ENCODE measurements at places on chromosomes 1 and 21.

GRCh38 chr1:12186679-12186985 lies 19.8 kb downstream of the TNFRSF1B start:
- DNase-seq = no peak

DNA sequence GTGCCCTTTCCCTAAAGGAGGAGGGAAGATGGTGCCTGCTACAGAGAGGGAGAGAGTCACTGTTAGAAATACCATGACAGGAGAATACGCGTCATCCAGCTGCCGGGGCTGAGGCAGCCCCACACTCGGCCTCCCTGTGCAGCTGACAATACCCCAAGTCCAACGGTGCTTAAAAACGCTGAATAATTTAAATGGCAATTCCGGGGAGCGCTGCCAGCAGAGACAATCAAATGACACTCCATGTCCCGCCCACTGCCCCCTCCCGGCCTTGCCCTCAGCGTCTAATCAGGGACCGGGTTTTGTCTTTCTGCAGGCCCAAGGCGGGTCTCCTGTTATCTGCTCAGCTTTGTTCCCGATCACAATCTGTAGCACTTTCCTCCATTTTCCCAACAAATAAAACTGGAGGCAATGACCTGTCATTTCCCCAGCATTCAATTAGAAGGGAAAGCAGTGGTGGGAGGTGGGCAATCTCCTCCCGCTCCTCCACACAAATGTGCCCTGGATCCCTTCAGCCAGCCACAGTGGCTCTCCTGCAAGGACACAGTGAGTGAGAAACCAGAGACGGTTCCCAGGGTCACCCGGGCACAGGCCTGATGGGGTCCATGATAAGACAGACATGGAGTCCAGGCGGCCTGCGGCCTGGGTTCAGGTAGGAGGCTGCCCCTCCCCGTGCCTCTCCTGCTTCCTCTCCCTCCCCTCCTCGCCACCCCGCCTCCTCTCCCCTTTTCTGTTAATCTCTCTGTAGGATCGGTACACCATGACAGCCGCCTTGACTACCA lies 42.7 kb upstream of the AJAP1 start:
- no peak for DNase-seq

DNA sequence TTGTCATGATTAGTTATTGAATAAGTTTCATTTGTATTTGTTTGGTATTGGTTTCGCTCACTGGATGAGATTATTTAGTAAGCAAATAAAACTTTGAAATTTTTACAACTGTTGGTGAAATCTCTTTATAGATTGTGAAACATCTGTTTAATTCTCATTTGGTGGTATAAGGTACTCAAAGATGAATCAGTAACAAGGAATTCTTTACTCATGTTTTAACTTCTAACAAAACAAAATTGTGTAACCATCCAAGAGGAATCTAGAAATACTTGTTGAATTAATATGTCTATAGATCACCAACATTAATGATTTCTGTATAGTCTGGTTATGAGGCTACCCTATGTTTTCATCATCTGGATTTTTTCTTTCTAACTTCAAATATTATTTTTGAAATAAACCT lies 62.8 kb upstream of the USP25 start:
- DNase-seq = peak; percentile 77

- no peak for DNase-seq
Measured at GRCh38 chr1:212040629-212041412, 5.3 kb downstream of the DTL start.

- DNase-seq = no peak
Measured at GRCh38 chr1:31927661-31927980, 10.5 kb downstream of the PTP4A2 start.

DNA sequence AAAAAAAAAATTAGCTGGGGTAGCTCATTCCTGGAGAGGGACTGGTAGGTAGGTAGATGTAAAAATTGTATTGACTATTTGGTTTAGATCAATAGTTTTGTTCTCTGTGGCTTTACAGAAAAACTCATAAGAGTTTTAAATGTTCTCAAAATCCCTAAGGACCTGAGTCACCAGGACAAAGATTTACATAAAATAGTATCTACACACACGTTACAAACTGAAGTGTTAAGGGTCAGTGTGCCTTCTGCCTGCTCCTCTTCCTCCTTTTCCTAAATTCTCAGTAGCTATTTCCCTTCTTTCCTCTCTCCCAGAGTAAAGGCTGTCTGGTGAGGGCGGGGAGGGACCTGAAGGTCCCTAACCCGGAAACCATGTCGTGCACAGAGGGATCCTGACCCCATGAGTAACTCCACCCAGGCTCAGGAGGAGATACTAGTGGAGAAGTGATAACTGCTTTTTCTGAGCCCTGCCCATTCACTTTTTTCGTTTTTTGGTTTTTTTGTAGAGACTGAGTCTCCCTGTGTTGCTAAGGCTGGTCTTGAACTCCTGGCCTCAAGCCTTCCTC lies 8.1 kb downstream of the PLEKHM2 start:
- DNase-seq = no peak

GRCh38 chr1:244605835-244606370 lies 47.0 kb upstream of the DESI2 start:
- no peak for DNase-seq

DNA sequence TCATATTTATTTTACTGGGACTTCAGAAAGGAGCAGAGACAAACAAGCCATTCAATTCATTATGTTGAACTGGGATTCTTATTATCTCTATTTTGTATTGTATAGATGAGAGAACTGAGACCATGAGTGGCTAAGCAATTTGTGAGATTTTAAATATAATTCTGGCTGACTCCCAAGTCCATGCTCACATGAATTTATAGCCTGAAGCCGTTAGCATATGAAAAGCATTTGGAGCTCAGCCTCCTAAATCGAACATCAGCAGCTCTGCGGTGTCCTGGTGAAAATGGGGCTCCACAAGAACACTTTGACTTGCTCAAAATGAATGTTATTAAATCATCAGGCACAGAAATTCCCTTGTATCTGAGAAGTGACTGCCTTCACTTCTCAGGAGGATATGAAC lies 96.8 kb upstream of the DPT start:
- no peak for DNase-seq

GRCh38 chr1:114623364-114623763 lies 41.9 kb upstream of the BCAS2 start:
- DNase-seq = no peak

DNA sequence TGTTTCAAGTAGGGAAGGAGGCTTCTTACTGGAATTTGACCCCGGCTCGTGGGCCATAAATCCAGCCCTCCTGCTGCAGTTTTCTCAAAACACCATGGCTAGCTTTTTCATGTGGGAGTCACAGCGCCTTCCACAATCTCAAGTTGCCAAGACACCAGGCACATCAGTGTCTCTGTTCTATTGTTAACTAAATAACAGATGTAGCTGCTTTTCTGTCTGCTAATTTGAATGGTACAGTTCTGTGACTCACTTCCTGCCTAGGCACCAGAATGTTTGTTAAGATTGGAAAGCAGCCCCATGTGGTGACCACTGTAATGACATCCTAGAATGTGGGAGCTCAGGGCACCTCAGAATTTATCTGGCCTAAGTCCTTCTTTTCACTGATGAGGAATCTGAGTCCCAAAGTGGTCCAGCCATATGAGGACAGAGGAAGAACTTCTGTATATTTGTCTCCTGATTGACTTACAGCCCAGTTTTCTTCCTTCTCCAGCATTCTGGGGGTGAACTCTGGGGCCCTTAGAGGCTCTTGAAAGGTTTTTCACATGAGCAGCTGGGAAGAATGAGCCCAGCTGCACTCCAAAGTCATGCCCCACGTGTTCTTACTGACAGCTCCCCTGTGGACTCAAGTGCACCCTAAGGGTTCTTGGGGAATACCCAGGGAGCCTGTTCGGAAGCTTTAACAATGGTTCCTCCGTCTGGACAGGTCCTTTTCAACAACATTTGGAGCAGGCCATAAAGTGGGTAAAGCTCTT lies 27.5 kb downstream of the TRIM45 start:
- DNase-seq = peak; percentile 62

- DNase-seq = no peak
Measured at GRCh38 chr1:25873120-25873519, 2.4 kb downstream of the PAQR7 start.

GRCh38 chr1:66954208-66954607 lies 29.4 kb downstream of the MIER1 start:
- DNase-seq = no peak

GRCh38 chr1:153684892-153685291 lies 6.4 kb downstream of the NPR1 start:
- DNase-seq = no peak

DNA sequence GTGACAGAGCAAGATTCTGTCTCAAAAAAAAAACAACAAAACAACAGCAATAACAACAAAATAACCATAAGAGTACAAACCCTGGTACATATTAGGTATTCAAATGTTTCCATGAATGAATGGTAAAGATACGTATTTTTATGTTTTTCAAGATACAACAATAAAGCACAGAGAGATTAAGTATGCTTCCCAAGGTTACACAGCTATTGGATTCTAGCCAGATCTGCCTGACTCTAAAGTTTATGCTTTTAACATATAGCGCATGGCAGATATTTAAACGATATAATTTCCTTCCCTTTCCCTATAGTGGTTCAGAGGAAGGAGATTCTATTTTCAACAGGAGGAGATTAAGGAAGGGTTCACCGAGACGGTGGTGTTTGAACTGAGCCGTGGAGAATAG lies 25.5 kb downstream of the RNU5D-1 start:
- DNase-seq = no peak

GRCh38 chr1:167893798-167894197 lies 20.1 kb downstream of the ADCY10 start:
- no peak for DNase-seq

DNA sequence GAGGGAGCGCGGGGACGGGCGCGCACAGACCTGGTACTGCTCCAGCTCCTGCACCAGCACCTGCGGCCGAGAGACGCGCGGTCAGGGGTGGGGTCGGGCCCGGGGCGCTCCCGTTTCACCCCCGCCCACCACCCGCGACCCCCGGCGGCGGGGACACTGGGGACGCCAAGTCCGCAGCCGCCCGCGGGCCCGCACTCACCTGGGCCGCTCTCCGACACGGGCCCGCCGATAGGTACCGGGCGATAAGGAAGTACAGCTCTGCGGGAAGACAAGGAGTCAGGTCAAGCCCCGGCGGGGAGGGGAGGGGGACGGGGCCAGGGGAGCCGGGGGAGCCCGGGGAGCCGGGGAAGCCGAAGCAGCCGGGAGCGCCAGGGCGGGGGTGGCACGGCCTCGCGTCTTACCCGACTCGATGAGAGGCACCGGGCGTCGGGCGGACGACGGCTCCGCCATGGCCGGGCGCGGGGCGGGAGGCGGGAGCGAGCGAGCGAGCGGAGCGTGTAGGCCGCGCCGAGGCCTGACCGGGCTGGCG lies 326 bp downstream of the BRWD1 start:
- no peak for DNase-seq

DNA sequence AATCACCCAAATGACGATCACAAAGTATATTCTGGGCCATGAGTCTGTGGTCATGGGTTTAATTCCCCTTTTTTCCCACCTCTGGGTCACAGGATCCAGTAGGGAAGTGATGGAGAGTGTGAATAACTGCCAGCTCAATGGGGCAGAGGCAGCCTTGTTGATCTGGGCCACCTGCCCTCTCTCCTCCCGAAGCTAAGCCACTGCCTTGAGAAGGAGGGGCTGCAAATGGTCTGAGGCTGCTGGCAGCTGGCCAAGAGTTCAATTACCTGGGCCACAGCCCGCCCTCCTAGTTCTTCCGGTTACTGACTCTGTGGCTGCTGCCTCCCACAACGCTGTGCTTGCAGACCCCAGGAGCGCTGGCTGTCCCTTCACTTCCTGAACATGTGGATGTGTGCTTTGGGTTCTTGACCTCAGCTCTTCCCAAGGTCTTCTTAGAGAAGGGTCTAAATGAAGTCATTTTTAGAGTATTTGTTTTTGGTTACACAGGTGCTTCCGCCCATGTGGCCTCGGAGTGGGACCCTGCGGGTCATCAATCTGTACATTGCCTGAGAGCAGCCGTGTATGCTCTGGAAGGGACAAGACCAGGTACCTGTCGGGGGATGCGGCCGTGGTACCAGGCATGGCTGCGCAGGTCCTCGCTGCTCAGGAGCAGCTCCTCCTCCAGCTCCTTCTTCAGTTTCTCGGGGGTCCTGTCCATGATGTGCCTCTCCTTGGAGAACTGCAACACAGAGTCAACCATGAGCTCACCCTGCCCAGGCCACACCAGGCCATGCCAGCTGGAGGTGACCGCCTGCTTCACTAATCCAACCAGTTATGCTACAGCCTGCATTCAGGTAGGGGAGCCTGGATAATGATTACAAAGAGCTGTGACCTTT lies 89.7 kb downstream of the BCAR3 start:
- no peak for DNase-seq

GRCh38 chr1:8562881-8563865 lies 245.3 kb downstream of the SLC45A1 start:
- peak; percentile 54 for DNase-seq

GRCh38 chr1:229572286-229572685 lies 13.8 kb upstream of the ABCB10 start:
- DNase-seq = no peak

- peak; percentile 37 for DNase-seq
Measured at GRCh38 chr1:88509379-88509778, 174.7 kb upstream of the PKN2 start.

DNA sequence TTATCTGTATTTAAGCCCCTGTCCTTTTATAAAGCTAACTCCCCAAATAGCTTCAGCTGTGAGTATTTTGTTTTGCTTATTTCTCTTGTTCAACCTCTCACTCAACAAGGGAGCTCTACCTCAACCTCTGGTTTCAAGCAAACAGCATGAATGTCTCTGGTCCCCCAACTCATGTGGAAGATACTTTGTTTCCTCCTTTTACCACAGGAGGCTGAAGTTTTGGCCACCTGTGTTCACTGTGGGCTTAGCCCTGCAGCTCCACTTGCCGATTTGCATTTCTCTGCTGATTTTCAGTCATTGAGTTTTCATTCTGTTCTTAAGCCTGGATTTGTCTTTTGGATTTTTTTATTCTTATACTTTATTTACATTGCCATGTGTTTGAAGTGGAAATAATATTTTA lies 613.1 kb downstream of the USP25 start:
- no peak for DNase-seq

Data from AG10803 (cell line).